ENCODE measurements at places on chromosomes 3 and 15.

GRCh38 chr3:15325228-15325627, 7.2 kb downstream of the SH3BP5 start:
- no peak for DNase-seq

DNA sequence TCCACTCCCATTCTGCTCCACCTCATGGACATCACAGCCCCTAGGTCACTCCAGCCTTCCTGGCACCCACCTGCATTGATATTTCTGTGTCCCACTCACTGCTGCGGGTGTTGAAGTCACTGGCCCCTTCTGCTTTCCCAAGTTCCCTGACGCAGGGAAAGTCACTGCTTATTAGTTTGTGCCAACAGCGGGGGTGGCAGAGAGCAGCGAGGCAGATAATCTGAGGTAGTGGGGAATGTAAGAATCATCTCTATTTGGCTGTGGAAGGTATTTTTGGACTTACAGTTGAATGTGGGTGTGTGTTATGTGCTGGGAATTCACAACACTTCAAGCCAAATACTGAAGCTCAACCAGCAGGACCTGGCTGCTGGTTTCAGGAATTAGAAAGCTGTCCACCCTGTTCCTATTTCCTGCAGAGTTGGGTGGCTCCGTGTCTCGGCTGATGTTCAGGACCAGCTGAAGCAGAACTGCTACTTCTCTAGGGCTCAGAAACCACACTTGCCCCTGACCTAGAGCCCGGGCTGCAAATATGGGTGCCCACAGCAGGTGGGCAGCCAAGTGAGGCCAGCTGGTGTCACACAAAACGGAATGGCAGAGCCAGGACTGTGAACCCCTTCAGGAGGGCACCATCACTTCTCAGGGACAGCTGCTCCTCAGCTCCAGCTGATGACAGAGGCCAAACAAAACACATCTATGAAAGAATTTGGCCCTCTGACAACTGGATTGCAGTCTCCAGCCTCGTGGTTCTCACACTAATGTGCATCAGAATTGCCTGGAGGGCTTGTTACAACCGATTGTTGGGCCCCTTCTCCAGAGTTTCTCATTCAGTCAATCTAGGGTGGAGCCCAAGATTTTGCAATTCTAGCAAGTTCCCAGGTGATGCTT, 57.7 kb downstream of the SEMA5B start:
- peak; percentile 52 for DNase-seq

DNA sequence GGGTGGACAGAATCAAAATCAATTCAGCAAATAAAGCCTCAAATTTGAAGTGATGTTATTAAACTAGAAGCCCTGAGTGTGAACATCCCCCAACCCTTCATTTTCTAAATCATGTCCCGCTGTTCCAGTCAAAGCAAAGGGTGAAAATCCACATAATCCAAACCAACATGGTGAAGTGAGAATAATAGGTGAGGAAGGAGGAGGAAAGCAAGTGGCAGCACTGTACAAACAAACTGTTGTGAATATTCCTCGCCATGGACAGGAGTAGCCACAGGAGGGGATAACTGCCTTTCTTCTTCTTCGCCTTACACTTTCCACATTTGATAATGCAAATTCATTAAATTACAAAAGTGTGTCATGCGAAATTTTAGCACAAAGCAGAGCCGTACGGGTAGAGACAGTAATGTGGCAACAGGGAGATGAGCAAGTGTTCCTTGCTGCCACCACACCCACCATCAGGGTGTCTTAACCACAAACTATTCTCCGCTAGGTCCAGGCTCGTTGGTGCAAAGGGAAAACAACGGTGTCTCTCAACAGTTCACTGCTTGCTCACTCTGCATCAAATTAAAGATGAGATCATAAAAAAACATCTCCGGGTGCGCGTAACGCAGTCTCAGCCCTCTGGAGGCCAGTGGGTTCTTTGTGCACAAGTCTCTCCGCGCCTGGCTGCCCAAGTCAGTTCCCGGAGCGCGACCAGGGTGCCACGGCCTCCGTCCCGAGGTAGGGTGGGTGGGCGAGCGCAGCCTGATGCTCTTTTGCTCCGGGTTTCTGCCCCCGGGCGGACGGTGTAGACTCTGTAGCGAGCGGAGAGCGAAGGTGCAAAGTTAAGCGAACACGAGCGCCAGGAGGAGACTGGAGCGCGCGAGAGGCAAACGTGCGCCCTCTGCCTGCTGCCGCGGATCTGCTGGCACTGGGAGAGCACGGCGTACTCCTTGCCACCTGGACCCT, 6.7 kb downstream of the EPHA3 start:
- DNase-seq: peak; percentile 31

DNA sequence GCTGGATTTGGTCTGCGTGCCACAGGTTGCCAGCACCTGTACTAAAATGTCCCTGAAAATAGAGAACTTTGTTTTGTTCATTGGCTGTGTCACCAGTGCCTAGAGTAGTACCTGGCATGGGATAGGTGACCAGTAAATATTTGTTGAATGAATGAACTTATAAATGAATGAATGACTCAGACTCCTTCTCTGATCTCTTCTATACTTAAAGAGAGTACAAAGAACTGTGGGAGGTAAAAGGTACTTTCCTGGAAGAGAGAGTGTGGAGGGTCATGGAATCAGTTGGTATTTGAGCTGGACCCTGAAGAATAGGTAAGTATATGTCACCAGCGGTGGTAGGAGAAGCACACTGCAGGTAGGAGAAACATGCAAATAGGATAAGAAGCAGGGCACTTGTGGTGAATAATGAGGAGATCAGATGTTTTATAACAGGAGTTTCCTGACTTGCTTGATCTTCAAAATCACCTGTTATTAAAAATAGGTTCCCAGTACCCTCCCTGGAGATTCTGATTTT, 149.4 kb downstream of the LPP start:
- no peak for DNase-seq

Measured in kidney epithelial cell (primary cell).